ENCODE measurements at places on chromosomes 2 and 18. TPM values are rescaled to one million over a fixed set of nuclear protein-coding genes. Genes with fewer than 3 reads are reported as not detected.
A peak's percentile ranks its signal among the peaks of the same experiment; 100 is the strongest.

LYG1 gene
- 1.0 TPM for total RNA-seq

- no peak overlapping the region for H3K27ac ChIP-seq
- H3K27me3 ChIP-seq: no peaks in the 10 kb centered on the region
- H3K36me3 ChIP-seq: no peaks in the 10 kb centered on the region
- no peak overlapping the region for H3K4me3 ChIP-seq
Observed at GRCh38 chr2:205177546-205177945, 504.8 kb upstream of the NRP2 start.

DNA sequence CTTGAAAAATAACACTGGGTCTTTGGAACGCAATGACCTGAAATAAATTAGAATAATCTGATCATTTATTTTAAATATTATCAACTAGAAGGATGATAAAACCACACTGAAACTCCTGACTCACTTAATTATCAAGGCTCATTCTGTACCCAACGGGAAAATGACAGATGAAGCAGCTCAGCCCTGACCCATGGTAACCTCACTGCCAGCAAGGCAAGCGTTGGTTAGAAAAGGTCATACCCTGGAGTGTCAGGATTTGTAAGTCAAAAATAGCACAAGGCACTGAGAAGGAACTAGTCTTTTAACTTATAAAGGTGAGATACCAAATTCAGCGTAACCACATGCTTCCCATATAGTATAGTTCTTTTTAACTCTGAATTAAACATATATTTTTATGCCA, 277.5 kb downstream of the ETAA1 start:
- H3K27me3 ChIP-seq: no peaks in the 10 kb centered on the region
- H3K4me3 ChIP-seq: no peak overlapping the region
- H3K27ac ChIP-seq: no peak overlapping the region
- no peaks in the 10 kb centered on the region for H3K4me1 ChIP-seq
- H3K36me3 ChIP-seq: no peaks in the 10 kb centered on the region
- no peak for DNase-seq

GRCh38 chr2:192948316-192948715, 753.6 kb upstream of the TMEFF2 start:
- no peaks in the 10 kb centered on the region for H3K36me3 ChIP-seq
- DNase-seq: no peak
- no peaks in the 10 kb centered on the region for H3K4me1 ChIP-seq
- no peak overlapping the region for H3K4me3 ChIP-seq
- H3K27me3 ChIP-seq: no peaks in the 10 kb centered on the region
- no peak overlapping the region for H3K27ac ChIP-seq

DNA sequence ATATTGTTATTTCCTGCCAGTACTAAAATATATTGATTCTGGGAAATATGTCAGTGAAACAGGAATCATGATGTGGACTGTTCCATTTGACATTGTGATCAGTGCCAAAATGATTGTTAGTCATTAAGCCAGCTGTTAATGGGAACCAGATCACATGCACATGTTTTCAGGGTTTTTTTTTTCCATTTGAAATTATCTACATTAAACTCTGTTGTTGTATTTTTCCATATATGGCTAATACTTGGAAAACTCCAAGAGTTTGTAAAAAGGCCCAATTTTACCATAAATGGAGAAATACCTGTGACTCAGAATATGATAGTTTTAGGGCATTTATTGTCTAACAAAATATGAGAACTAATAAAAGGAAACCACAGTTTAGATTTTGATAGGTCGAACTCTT, 13.4 kb downstream of the ITGAV start:
- H3K27ac ChIP-seq: no peak overlapping the region
- H3K36me3 ChIP-seq: peaks cover 23% of the 10 kb centered on the region
- DNase-seq: no peak
- peaks cover 10% of the 10 kb centered on the region for H3K4me1 ChIP-seq
- H3K4me3 ChIP-seq: no peak overlapping the region
- H3K27me3 ChIP-seq: no peaks in the 10 kb centered on the region

DNA sequence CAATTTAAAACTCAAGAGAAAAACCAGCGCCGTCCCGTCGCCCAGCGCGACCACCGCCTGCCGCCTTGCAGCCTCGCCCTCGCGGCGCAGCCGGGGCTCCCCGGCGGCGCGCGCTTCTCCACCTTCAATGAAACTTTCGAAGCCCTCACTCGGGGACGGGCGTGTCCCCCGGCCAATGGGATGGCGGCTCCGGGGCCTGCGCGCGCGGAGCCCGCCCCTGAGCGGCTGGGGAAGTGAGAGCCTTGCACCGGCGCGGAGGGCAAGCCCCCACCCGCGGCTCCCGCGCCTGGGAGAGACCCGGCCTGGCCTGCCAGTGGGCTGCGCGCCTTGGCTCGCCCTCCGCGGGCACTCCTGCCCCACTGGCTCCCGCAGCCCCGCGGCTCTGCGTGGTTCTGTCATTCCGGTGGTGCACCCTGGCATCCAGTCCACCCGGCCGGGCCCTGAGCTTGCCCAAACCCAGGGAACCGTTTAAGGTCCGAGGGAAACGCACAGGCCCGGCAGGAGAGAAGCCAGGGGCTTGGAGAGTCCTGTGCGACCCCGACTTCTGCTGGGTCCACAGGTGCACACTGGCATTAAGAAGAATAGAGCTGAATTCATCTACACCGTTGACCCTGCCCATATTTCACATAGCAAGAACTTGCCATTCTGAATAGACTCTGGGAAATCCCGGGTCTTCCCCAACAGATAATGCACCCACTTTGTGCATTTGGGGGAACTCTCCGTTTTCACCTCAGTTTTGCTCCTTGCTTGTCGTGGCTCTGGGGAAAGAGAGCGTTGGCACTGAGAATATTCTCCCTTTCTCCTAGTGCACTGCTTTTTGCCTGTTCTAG, at the start of gene PIEZO2:
TSS of gene PIEZO2 (minus strand) at position 129 of the 830 bp plus-strand sequence. CDS start 981 bp downstream, outside the sequence.
- H3K27ac ChIP-seq: peak within 1 kb of the TSS; percentile 49
- H3K4me3 ChIP-seq: peak within 1 kb of the TSS; percentile 52
- peaks cover 56% of the 10 kb centered on the region for H3K27me3 ChIP-seq
- H3K4me1 ChIP-seq: peaks cover 15% of the 10 kb centered on the region
- peak; percentile 55 for DNase-seq
- no peaks in the 10 kb centered on the region for H3K36me3 ChIP-seq

DNA sequence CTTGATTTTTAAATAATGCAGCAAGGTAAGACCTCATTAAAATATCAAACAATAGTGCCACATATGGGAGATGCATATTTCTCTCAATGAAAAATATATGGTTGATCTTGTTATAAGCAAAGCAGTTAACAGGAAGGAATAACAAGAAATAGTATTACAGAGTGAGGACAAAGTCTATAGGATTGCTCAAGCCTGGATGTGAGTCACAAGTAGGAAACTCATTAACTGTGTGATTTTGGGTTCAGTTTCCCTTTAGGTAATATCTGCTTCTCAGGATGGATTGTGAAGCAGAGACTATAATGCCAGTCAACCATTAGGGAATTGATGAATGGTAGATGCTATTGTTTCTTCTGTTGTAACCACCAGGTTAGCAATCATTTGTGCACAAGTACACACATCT, 42.9 kb upstream of the SPHKAP start:
- no peak overlapping the region for H3K27ac ChIP-seq
- H3K4me1 ChIP-seq: no peaks in the 10 kb centered on the region
- H3K27me3 ChIP-seq: no peaks in the 10 kb centered on the region
- H3K4me3 ChIP-seq: no peak overlapping the region
- no peak for DNase-seq

- no peaks in the 10 kb centered on the region for H3K27me3 ChIP-seq
- DNase-seq: no peak
- no peak overlapping the region for H3K27ac ChIP-seq
- peaks cover 37% of the 10 kb centered on the region for H3K4me1 ChIP-seq
Observed at GRCh38 chr2:15636972-15637785, 45.5 kb downstream of the DDX1 start.

DNA sequence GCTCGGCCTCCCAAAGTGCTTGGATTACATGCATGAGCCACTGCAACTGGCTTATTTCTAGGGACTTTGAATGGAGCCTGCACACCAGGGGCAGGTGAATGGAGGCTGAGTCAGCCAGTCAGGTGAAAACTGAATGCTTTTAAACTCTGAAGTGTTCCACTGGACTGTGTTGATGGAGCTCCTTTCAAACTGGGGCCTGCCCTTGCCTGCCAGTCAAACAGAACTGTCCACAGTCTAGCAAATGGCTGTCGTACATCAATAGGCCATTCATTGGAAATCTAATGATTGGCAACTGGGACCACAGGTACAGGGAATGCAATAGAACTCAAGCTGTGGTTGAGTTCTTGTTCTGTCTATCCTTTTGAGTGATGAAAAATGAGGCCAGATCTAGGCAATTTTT, 966 bp upstream of the NOSTRIN start:
- no peaks in the 10 kb centered on the region for H3K27me3 ChIP-seq
- no peak overlapping the region for H3K4me3 ChIP-seq
- DNase-seq: no peak
- H3K36me3 ChIP-seq: no peaks in the 10 kb centered on the region
- peak overlapping the region; percentile 81 for H3K27ac ChIP-seq

- no peaks in the 10 kb centered on the region for H3K36me3 ChIP-seq
- no peak for DNase-seq
- H3K27ac ChIP-seq: no peak overlapping the region
Observed at GRCh38 chr2:12604341-12604740, 112.4 kb upstream of the TRIB2 start.

DNA sequence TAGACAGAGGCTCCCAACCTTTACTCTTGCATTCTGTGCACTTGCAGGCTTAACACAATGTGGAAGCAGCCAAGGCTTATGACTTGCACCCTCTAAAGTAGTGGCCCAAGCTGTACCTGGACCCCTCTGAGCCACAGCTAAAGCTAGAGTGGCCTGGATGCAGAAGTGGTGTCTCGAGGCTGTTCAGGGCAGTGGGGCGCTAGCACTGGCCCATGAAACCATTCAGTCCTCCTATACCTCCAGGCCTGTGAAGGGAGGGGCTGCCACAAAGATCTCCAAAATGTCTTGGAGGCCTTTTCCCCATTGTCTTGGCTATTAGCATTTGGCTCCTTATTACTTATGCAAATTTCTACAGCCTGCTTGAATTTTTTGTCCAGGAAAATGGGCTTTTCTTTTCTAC, 207.7 kb downstream of the OSR1 start:
- no peak overlapping the region for H3K4me3 ChIP-seq
- H3K27ac ChIP-seq: no peak overlapping the region
- no peaks in the 10 kb centered on the region for H3K4me1 ChIP-seq

DNA sequence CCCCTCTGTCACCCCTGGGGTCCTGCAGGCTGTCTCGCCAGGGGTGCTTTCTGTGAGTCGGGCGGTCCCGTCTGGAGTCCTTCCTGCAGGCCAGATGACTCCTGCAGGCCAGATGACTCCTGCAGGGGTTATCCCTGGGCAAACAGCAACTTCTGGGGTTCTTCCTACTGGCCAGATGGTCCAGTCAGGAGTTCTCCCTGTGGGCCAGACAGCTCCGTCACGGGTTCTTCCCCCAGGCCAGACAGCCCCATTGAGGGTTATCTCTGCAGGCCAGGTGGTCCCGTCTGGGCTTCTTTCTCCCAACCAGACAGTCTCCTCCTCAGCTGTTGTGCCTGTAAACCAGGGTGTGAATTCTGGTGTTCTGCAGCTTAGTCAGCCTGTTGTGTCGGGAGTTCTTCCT, 27.6 kb downstream of the ADNP2 start:
- H3K27me3 ChIP-seq: no peaks in the 10 kb centered on the region
- no peak overlapping the region for H3K27ac ChIP-seq
- DNase-seq: no peak
- H3K4me3 ChIP-seq: no peak overlapping the region
- no peaks in the 10 kb centered on the region for H3K4me1 ChIP-seq

- no peaks in the 10 kb centered on the region for H3K27me3 ChIP-seq
- no peak overlapping the region for H3K27ac ChIP-seq
- no peak overlapping the region for H3K4me3 ChIP-seq
- peaks cover 14% of the 10 kb centered on the region for H3K36me3 ChIP-seq
Observed at GRCh38 chr18:9730786-9731185, 22.7 kb downstream of the RAB31 start.

TGIF1 gene
- 45.8 TPM for total RNA-seq

- no peaks in the 10 kb centered on the region for H3K36me3 ChIP-seq
- H3K4me3 ChIP-seq: no peak overlapping the region
- H3K4me1 ChIP-seq: peaks cover 71% of the 10 kb centered on the region
- H3K27me3 ChIP-seq: no peaks in the 10 kb centered on the region
Observed at GRCh38 chr2:101704816-101705578, 7.5 kb downstream of the MAP4K4 start.

- H3K27me3 ChIP-seq: no peaks in the 10 kb centered on the region
- H3K4me3 ChIP-seq: no peak overlapping the region
- H3K27ac ChIP-seq: no peak overlapping the region
- H3K36me3 ChIP-seq: no peaks in the 10 kb centered on the region
- DNase-seq: no peak
Observed at GRCh38 chr2:16400127-16400623, 265.5 kb downstream of the CYRIA start.

DNA sequence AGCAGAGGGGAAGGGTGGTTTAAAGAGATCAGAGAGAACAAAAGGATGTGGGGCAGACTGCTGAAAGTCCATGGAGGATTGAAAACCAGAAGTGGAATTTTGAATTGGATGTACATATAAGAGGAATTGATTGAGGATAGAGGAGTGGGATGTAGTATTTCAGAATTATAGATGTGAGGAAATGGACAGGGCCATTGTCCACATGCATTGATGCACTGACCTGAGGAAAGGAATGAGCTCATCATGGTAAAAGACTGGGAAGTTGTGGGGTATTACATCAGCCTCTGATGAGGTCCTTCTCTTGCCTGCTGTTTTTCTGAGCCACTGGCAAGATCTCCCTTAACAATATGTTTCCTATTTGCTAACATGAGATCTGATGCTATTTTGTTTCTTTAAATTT, 365.7 kb upstream of the FANCL start:
- H3K36me3 ChIP-seq: no peaks in the 10 kb centered on the region
- H3K4me1 ChIP-seq: no peaks in the 10 kb centered on the region
- DNase-seq: no peak
- H3K27me3 ChIP-seq: no peaks in the 10 kb centered on the region
- no peak overlapping the region for H3K27ac ChIP-seq

MRO gene
- total RNA-seq: 0.44 TPM

LCT gene
- not detected for total RNA-seq

SIX2 gene
- 0.38 TPM for total RNA-seq

EIF2AK2 gene
- 69.2 TPM for total RNA-seq

- no peak overlapping the region for H3K27ac ChIP-seq
- H3K4me1 ChIP-seq: no peaks in the 10 kb centered on the region
- no peak overlapping the region for H3K4me3 ChIP-seq
Observed at GRCh38 chr2:11248-11941, 34.9 kb downstream of the FAM110C start.

GRCh38 chr2:192195548-192196418, 1.1 kb upstream of the TMEFF2 start:
- peaks cover 29% of the 10 kb centered on the region for H3K4me1 ChIP-seq
- peak overlapping the region; percentile 57 for H3K4me3 ChIP-seq
- H3K27ac ChIP-seq: no peak overlapping the region
- peaks cover 84% of the 10 kb centered on the region for H3K27me3 ChIP-seq
- peak; percentile 45 for DNase-seq

DNA sequence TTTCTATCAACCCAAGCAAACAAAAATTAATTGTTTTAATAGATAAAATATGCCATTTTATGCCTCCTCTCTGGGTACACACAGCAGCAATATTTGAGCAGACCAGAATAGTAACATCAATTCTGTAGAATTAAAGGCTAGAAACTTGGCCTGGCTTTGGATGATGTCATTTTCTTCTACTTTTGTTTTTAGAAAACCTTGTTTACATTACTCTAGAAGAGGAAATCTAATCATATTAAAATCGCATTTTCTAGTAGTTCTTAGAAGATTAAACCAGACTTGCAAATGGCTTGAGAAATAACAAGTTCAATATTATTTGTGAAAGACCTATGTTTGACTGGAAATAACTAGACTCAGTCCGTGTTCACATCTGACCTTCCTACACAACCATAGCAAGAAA, 102.3 kb upstream of the RFX8 start:
- no peaks in the 10 kb centered on the region for H3K36me3 ChIP-seq
- H3K4me3 ChIP-seq: no peak overlapping the region
- H3K4me1 ChIP-seq: no peaks in the 10 kb centered on the region
- DNase-seq: no peak
- H3K27ac ChIP-seq: no peak overlapping the region

FBXO41 gene
- total RNA-seq: 2.9 TPM

All from lower lobe of right lung (tissue), 2 donors.